ENCODE measurements at places on chromosomes 16 and 17.

DNA sequence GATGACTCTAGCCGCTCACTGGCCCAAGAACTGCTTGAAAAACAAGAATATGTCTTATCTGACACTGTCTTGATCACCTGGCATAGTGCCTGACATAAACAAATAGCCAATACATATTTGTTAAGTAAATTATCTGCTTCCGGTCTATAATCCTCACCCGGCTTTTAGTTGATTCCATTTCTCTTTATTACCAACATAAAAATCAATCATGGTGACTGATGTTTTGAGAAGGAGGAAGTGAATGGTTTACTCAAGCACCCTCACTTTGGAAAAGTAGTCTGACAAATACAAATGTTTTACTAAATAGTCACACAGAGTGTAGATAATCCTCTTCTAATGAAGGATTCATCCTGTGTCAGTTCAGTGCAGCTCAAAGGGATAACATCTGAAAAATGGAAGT lies 47.0 kb downstream of the SKAP1 start:
- DNase-seq, result no peak

GRCh38 chr17:44867841-44868240 lies 20.2 kb downstream of the HIGD1B start:
- no peak for DNase-seq

DNA sequence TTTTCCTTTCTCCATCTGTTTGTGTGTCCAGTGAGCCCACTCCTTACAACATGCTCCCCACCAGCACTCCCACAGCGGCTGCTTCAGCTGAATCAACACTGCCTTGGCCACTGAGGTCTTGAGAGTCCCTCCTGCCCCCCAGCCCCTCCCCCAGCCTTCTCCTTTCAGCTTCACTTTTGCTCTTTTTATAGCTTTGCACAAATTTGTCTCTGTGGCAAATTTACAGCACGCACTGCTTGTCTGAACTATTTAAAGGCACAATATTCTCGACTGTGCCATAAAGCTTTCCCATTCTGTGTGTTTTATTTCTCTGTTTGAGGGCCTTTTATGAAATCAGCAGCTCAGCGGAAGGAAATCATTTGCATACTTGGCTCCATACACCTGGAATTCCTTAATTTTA lies 579.3 kb downstream of the TOX3 start:
- no peak for DNase-seq

DNA sequence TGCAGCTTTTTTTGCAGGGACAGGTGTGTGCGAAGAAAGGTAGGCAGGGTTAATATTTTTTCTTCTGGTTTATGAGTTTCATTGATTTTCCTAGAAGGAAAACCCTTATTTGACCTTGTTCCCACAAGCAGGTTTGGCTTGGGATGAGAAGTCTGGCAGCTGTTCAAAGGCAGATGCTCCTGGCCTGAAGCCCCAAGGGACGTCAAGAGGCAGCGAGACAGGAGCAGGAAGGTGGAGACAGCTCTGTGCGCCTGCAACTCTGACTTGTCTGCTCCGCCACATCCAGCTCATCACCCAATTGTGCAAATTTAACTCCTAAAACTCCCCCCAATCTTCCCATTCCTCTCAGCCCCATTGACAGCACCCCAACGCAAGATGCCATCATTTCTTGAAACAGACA lies 136.8 kb upstream of the XYLT1 start:
- no peak for DNase-seq

- no peak for DNase-seq
Observed at GRCh38 chr17:32152130-32152529, 9.8 kb downstream of the RHOT1 start.

- DNase-seq, result no peak
Observed at GRCh38 chr16:11716336-11716735, 26.3 kb downstream of the TXNDC11 start.

DNA sequence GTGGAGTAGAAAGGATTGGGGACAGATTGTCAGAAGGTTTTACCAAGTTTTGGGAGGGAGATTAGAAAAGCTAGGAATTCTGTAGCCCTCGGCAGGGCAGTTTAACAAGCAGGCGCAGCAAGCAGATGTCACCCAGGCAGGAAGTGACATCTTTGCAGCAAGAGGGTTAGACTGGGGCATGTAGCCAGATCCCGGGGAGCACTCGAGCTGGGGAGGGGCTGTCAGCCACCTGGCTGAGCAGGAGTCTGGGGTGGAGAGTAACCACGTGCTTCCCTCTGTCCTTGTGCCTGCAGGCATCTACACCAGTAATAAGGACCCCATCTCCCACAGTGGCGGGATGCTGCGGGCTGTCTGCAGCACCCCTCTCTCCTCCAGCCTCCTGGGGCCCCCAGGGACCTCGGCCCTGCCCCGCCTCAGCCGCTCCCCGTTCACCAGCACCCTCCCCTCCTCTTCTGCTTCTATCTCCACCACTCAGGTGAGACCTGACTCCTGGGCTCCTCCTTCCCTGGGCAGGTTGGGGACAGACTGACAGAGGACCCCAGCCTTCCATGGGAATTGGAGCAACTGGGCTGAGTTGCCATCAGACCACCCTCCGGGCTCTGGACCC lies 12.2 kb downstream of the MLLT6 start:
- DNase-seq, result no peak

- no peak for DNase-seq
Observed at GRCh38 chr16:3752984-3753383, 35.7 kb upstream of the TRAP1 start.

DNA sequence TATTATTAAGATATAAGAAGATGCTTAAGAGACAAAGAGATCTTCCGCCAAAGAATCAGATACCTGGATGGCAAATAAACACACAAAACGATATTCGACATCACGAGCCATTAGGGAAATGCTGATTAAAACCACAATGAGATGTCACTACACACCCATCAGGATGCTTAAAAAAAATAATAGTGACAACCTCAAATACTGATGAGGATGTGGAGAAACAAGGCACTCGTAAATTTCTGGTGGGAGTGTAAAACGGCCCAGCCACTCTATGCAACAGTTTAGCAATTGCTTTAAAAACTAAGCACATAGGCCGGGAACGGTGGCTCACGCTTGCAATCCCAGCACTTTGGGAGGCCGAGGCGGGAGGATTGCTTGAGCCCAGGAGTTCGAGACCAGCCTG lies 39.4 kb downstream of the TBC1D16 start:
- DNase-seq, result no peak

- DNase-seq, result no peak
Observed at GRCh38 chr16:85521552-85522307, 91.4 kb upstream of the GSE1 start.

GRCh38 chr17:61362396-61362795 lies 37.2 kb upstream of the TBX2 start:
- DNase-seq, result no peak

DNA sequence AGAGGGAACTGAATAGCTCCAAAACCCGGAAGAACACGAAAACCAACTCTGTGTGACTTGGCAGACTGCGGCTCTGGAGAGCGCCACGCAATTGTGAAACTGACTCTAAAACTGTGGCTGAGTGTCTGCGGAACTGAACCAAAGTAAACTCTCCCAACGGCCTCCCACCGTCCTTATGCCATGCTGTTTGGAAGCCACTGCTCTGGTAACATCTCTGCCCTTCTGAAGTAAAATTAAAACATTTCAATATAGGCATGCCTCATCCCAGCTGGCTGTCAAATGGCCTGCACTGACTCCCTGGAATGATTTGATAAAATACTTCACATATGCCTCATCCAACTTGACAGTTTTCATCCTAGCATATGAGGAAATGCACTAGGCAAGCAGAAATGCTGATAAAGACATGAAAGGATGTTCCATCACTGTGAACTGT lies 70.2 kb downstream of the PARN start:
- no peak for DNase-seq
